Large intestine (tissue), 12 donors: ENCODE measurements at places on chromosomes 3 and 15. TPM values are rescaled to one million over a fixed set of nuclear protein-coding genes. Genes with fewer than 3 reads are reported as not detected.

SMAD6 gene
- polyA plus RNA-seq = 25.4 TPM

SCN11A gene
- 1.1 TPM for polyA plus RNA-seq

IL5RA gene
- 0.28 TPM for polyA plus RNA-seq

MASP1 gene
- 56.6 TPM for polyA plus RNA-seq

LMOD3 gene
- polyA plus RNA-seq = 0.18 TPM

CACNA2D3 gene
- 0.97 TPM for polyA plus RNA-seq

- no peak for DNase-seq
These were observed 8.0 kb upstream of the EEFSEC start for GRCh38 chr3:128145279-128145678.

DNA sequence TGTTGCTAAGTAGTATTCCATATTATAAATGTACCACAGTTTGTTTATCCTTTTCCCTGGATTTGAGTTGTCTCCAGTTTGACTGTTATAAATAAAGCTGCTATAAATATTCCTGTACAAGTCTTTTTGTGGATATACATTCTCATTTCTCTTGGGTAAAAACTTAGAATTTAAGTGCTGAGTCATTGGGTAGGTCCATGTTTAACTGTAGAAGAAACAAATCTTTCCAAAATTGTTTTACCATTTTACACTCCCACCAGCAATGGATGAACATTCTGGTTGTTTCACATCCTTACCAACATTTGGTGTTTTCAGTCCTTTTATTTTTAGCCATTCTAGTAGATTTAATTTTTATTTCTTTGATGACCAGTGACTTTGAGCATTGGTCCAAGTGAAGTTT lies 74.0 kb upstream of the TNFAIP8L3 start:
- DNase-seq = no peak

- DNase-seq = no peak
These were observed 74.3 kb upstream of the PLSCR4 start for GRCh38 chr3:146325170-146325569.

DNA sequence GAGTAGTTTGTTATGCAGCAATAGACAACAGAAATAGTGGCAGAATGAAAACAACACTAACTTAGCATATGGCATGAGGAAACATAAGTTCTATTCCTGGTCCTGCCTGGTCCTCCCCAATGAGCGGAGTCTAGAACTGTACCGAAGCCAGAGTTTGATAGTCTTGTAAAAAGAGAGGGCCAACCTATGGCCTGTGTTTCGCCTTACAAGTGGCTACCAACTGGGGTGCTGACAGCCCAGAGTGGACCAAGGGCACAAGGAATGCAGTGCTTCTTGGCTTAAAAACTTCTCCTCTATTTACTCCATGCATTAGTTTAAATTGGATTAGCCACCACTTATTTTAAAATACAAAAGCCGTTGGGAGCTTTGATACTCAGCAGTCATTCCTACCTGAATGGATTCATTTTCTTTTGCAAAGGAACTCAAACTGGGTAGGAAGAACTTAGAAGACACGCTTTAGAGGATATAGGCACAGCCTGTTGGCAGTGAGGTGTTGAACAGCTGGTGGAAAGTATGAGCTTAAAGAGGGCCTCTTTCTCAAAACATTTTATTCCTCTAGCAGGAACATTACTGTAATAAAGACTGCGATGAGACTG lies 302.9 kb downstream of the PLCL2 start:
- no peak for DNase-seq

GRCh38 chr15:60076045-60076444 lies 71.9 kb downstream of the FOXB1 start:
- no peak for DNase-seq

DNA sequence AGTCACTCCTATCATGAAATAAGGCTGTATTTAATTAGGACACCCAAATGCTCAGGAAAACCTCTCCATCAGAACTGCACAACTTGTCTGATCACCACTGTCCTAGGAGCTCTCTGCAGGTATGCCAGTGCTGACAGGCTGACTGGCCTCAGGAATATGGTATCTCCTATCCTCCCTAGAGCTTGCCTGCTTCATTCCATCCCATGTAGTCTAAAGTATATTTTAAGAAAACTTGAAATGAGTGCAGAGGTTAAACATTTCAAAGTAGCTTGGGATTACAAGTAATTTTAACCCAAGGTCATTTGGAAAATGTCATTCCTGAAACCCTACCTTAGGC lies 23.7 kb downstream of the FILIP1L start:
- no peak for DNase-seq

- no peak for DNase-seq
These were observed 800 bp downstream of the DAG1 start for GRCh38 chr3:49470714-49471420.

DNA sequence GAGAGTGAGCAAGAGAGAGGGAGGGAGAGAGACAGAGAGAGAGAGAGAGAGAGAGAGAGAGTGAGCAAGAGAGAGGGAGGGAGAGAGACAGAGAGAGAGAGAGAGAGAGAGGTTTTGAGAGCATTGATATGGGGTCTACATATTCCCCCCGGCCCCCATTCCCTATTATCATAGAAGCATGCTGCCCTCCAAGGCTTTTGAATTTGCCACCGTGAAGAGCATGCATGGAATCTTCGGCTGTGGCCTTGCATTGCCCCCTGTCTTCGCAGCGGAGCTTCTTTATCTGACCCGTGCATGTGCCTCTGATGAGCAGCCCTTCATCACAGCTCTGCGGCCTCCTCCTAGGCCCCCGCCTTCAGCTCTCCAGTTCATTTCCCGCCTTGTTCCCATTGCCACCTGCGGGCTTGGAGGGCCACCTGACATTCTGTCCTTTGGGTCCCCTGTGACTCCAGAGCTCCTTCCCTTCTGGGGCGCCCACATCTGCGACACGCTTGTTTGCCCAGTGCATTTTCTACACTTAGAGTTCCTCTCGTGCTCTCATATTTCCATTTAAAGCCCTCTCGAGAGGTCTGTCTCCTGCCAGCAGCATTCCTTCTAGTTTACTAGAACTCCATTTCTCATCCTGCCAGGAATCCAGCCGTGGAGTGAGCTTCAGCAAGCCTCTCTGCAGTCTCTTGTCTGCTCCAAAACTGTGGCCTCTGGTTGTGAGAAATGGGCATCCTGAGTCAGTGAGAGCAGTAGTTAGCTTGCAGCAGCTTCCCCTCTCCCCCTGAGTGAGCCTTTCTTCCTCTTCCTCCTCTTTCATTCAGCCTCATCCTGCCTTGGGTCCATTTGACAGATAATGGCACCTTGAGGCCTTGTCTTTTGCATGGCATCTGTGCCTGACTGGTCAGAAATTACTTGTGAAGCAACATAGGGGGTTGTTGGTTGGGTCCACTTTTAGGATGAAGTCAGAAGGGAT lies 25.3 kb downstream of the LPP start:
- no peak for DNase-seq

DNA sequence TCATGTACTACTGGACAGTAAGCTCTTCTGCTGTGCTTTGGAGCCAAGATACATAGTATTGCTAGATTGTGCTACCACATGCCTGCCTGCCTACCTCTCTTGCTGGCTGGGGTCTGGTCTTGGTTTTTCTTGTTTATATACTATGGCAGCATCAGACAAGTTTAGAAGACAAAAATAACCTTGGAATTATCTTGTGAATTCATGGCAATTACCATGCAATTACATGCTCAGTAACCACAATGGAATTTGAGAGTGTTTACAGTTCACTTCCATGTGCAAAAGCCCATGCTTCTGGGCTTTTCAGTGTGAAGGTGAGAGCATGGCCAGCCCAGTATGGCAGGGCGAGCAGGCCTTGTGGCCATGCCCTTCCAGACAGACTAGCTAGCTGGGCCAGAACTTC lies 48.0 kb upstream of the C15orf61 start:
- DNase-seq = no peak

DNA sequence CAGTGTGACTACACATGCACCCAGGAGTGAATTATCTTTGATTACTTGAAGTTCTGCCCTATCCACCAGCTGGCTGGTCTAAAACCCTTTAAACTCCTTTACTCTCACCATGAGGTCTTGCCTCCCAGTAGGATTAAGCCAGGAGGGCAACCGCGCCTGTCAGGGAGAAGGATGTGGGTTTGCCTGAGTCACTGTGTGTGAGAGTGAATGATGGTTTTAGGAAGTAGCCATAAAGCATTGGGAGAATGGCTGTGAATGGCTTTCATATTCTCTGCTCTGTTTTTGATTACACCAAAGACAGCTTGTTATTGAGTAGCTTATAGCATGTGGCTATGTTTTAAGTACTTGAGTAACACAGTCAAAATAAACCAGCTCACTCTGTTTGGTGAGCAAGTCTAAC lies 637.7 kb upstream of the TBL1XR1 start:
- DNase-seq = no peak

DNA sequence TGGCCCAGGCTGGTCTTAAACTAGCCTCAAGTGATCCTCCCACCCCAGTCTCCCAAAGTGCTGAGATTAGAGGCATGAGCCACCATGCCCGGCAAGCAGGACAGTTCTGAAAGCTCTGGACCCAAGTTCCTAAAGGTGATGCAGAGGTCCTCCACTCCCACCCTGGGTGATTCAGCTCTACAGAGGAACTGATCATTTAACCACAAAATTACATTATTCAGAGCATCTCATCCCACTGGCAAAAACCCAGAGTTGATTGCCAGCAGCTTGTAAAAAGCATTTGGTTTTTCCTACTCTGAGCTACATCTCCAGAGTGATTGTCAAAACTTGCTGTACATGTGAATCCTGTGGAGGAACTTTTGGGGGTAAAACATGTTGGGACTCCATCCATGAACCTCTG lies 60.2 kb downstream of the SLTM start:
- DNase-seq = no peak

DNA sequence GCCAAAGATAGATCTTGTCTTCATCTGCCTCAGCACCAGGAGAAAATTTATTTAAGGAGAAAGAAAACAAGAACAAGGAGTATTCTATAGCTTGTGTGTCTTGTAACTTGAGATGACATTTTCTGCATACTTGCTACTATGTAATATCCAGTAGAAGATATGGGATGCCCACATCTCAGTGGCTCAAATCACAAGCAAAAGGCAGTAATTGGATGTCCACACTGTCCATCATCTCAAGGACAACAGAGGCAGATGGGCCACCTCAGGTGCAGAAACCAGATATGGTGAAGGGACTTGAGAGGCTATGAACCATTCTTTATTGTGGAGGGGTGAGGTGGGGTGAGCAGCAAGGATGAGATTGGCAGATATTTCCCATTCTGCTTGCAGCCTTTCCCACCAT lies 309.0 kb downstream of the GBE1 start:
- no peak for DNase-seq

DNA sequence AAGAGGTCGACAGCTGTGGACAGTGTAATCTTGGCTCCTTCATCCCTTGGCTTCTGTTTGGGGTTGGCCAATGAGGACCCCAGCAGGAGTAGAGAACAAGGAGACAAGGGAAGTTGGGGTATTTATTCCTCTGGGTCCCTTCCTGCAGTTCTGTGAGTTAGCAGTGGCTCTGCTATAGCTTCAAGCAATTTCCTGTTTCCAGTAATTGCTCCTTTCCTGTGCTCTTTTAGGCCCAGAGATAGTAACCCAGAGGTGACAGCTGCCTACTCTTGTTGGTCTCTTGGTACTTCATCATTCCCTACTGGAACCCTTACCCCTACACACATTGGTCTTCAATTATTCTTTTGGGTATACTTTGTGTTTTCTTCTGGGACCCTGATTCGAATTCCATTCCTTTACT lies 92.9 kb downstream of the NR1D2 start:
- no peak for DNase-seq

DNA sequence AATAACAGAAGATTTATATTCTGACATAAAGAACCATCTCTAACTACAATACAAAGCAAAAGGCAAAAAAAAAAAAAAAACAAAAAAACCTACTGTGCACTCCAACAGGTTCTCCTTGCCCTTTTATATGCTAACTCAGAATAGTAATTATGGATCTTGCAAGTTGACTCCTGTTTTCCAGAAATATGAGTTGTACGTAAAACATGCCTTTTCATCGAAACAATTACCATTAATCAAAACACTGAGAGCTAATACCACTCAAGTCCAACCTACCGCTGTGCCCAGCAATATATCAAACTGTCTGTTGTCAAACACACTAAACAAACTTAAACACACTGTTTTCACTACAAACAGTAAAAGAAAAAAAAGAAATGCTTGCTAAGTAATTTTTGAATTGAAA lies 389.8 kb downstream of the TBC1D5 start:
- DNase-seq = no peak

DNA sequence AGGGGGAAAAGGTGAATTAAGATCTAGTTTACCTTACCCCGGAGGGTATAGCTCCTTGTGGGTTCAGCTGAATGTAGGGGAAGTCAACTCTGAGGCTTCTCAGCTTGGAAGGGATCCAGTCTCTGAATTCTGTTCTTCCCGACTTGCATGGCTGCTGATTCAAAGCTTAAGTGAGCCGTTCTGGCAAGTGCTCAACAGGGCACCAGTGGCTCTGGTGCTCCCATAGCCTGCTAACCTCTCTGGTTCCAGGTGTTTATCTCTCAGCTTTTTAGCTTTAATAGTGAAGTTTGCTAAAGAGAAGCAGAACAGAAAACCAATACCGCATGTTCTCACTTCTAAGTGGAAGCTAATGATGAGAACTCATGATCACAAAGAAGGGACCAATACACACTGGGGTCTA lies 46.3 kb upstream of the RBP1 start:
- no peak for DNase-seq

DNA sequence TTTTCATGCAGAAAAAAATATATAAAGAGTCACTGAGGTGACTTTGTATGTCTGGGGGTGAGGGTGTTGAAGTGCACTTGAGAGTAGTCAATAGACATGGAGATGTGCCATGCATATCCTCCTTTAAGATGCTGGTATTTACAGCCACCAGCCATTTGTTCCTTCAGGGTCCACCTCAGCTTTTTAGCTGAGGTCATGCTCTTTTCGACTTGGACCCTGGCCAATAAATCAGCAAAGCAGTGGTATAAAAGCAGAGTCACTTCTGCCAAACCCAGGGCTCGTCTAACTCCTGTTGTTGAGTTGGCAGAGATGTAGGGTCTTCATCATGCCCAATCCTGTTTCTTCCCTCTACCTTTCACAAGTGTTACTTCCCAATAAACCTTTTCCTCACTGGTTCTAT lies 75.1 kb upstream of the OSTN start:
- no peak for DNase-seq

DNA sequence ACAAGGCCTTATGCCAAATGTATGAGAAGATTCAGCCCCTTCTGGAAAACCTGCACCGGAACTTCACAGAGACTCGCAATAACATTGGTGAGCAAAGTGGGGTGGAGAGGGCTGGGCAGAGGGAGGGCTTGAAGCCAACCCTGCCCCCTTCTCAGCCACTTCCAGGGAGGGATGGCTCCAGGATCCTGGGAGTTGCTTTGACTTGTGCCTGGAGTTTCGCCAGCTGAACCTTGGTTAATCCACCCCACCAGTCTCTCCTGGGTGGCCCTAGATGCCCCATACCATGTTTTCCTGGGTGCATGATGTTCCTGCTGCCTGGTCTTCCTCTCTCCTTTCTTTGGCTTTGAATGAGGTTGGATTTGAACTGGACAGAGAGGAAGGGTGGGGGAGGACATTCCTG lies 10.8 kb downstream of the TBC1D21 start:
- DNase-seq = no peak

GRCh38 chr3:196740481-196741248 lies 1.0 kb downstream of the PAK2 start:
- DNase-seq = no peak

GRCh38 chr3:134336587-134336986 lies 37.7 kb downstream of the AMOTL2 start:
- DNase-seq = peak; percentile 80
